ENCODE measurements at places on chromosomes 4 and X.

GRCh38 chr4:59831746-59832145 lies 1368.4 kb upstream of the ADGRL3 start:
- no peak for ATAC-seq

GRCh38 chrX:49002091-49002935 lies at the start of gene GRIPAP1:
TSS of gene GRIPAP1 (minus strand) at chrX:49002264. CDS start at chrX:49002229, 35 bp downstream.
- ATAC-seq: peak; percentile 90

GRCh38 chrX:49059201-49059600 lies 402 bp downstream of the CCDC120 start:
- no peak for ATAC-seq

DNA sequence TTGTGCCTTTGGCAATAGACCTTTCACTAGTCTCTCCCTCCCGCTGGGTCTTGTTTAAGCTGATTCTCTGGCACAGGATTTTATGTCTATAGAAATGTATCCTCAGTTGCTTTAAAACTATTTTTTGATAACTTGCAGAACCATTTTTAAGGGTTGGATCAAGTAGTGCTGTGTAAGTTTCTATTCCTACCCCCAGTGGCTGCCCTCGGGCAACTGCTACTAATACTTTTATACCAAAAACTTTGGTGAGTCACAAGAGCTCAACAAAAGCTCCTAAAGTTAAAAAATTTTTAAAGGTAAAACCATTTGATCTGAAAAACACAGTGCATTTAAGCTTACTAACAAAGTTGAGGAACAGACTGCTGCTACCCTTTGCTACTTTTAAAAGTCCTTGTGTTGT lies 1460.6 kb upstream of the PCDH7 start:
- no peak for ATAC-seq

GRCh38 chr4:22645481-22646182 lies 47.1 kb upstream of the GBA3 start:
- ATAC-seq: no peak

- no peak for ATAC-seq
These were observed 36.4 kb downstream of the FAM193A start for GRCh38 chr4:2572866-2573265.

- ATAC-seq: no peak
These were observed 10.7 kb downstream of the PWWP3B start for GRCh38 chrX:106178826-106179225.

GRCh38 chrX:40539214-40540142 lies 41.3 kb upstream of the ATP6AP2 start:
- peak; percentile 31 for ATAC-seq

Measured in SK-N-SH treated with all-trans-retinoic acid at 6 μM for 48 hours (cell line).